Fibroblast of skin of back (primary cell): ENCODE measurements at places on chromosomes 6 and 20.

DNA sequence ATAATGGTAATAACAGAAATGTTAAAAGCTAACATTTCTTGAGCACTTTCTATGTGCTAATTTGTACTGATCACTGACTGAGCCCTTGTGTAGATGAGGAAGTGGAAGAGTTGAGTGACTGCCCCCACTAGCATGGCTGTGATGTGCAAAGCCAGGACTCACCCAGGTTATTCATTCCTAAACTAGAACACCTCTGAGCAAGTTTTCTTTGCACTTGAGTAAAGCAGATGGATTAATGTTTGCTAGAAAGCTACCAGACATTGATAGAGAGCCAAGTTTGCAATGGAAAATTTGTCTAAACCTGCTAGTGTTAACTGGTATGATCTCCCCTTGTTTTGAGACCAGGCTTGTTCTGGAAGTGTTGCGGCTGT, 467.4 kb upstream of the PLCB4 start:
- DNase-seq, result no peak

GRCh38 chr20:63124092-63124781, 91.7 kb downstream of the YTHDF1 start:
- DNase-seq, result no peak

DNA sequence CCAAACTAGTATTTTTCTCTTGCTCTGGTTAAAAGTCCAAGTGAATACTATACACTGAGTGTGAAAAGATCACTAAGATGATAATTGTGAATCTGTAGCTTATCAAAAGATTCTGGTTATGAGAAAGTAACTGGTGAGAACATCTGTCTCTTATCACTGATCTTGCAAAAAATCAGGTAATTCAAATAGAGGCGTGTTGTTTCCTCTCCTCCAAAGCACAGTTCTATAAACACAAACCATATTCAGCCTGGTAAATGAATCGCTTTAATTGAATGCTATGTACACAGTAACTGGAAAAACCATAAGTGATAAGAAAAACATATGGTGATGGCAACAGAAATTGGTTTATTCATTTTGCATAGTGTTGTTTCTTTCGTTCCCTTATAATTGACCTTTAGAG, 161.0 kb downstream of the RALGAPA2 start:
- DNase-seq, result no peak

- DNase-seq, result peak; percentile 92
These were observed 170.0 kb downstream of the HACE1 start for GRCh38 chr6:104689551-104690205.

GRCh38 chr6:35148167-35148741, 7.1 kb upstream of the TCP11 start:
- DNase-seq, result peak; percentile 93

DNA sequence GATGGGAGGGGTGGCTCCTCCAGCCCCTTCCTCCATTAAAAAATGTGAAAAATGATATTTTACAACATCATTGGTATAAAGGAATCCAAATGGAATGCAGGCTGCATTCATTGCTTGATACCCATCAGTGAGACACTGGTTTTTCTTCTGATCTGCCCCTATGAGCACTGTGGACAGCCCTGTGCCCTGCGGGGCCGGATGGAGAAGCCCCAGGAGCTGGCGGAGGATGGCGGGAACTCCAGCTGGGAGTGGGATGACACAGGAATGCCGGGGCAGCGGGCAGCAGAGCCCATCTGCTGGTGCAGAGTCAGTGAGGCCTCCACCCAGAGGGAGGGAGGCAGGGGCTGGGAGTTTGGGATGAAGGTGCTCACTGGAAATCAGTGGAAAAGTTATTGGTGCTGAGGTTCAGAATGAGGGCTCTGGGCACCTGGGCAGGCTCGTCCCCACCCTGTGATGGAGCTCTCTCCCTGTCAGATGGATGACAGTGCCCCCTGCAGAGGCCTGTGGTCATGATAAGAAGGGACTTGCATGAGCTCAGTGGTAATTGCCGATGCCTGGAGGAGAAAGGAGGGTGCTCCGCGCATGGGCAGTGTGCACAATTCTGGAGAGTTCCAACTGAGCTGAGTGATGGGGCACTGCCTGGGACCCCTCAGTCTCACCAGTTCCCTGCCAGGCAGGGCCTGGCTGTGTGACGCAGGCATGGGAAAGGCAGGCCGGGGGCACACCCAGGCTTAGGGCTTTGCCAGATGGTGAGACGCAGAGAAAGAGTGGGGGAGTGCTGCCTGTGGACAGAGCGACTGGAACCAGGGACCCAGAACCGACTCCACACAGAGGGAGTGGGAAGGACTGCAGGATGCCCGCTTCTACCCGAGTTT, 23.2 kb downstream of the CTCFL start:
- DNase-seq, result peak; percentile 87

DNA sequence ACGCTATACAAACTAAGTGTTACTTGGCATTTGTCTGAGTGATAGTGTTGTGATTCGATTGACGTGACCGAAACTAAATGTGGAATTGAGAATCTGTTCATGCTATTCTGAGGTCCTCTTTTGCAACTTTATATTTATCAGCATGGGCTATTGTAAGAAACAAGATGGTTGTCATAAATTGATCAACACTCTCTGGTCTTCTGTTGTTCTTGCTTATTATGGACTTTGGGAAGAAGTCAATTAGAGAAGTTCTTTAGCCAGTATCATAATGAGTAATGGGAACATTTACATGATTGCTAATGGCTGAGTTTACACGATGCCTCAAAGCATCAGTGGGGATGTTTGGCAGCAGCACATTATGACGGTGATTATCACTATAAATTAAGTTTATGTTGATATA, 195.0 kb downstream of the CD83 start:
- DNase-seq, result no peak

DNA sequence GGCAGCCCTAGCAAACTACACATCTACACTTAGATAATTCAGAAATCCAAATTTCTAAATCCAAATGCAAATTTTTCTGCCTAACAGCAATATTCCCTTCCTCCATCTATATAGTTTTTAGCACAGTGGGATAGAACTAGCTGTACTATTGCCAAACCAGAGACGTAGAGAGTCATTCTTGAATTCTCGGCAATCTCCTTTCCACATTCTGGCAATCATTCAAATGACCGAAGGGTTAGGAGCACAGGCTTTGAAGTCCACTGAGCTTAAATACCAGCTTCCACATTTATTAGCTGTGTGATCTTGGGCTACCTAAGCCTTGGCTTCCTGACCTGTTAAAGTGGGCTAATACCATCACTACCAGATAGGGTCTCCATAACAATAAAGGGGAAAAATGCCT, 3.1 kb upstream of the RPS12 start:
- no peak for DNase-seq

DNA sequence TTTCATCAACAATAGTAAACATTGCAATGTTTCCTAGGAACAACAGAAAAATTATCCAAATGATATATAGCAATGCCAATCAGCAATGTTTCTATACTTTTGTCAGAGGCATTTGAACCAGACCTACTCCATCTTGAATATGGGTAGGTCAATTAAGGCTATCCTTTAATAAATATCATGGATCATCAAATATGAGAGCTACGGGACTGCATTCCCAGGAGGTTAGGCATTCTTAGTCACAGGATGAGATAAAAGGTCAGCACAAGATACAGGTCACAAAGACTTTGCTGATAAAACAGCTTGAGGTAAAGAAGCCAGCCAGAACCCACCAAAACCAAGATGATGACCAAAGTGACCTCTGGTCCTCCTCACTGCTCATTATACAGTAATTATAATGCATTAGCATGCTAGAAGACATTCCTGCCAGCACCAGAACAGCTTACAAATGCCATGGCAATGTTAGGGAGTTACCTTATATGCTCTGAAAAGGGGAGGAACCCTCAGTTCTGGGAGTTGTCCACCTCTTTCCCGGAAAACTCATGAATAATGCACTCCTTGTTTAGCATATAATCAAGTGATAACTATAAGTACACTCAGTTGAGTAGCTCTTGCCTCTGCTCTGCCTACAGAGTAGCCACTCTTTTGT, 8.6 kb upstream of the SERPINB6 start:
- DNase-seq, result no peak

DNA sequence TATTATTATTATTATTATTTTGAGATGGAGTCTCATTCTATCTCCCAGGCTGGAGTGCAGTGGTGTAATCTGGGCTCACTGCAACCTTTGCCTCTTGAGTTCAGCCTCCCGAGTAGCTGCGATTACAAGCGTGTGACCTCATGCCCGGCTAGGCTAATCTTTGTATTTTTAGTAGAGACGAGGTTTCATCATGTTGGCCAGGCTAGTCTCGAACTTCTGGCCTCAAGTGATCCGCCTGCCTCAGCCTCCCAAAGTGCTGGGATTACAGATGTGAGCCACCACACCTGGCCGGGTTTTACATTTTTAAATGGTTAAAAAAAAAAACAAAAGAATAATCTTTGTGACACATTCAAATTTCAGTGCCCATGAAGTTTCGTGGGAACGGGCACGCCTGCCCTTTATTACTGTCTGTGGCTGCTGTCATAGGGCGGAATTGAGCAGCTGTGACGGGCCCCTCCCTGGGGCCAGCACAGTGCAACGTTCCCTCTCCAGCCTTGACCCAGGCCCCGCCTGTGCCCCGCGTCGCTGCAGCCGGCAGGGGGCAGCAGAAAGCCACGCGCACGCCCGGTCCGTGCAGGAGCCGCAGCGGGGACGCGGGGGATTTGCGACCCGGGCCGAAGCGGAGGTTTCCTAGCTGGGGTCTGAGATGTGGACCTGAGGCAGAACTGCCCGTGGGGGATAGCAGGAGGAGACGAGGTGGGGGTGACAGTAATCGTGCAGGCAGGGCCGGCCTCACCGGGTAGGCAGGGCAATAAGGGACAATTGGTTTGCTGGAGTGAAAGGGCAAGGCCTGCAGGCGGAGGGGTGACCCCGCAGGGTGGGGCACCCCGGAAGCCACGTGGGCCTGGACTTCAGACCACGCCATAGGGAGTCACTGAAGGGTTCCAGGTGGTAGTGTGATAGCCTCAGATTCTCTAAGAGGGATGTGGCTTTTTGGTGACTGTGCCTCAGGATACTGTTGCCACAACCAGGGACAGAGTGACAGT, 54.3 kb downstream of the SYTL3 start:
- peak; percentile 62 for DNase-seq

DNA sequence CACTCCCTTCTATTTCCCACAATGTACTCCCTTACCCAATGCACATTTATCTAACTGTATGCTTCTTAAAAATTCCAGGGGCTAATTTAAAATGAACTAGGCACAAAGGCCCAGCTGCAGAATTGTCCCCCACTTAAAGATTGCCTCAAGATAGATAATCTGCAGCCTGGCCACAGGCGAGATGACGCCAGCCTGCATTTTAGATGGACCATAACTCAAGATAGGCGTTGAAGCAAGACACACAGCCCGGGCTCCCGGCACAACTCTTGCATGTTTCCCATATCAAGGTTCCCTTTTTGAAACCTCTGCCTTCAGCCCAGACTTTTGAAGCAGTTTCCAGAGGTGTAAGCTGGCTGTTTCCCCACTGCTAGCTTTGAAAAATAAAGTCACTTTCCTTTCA, 3.2 kb upstream of the REPS1 start:
- no peak for DNase-seq

DNA sequence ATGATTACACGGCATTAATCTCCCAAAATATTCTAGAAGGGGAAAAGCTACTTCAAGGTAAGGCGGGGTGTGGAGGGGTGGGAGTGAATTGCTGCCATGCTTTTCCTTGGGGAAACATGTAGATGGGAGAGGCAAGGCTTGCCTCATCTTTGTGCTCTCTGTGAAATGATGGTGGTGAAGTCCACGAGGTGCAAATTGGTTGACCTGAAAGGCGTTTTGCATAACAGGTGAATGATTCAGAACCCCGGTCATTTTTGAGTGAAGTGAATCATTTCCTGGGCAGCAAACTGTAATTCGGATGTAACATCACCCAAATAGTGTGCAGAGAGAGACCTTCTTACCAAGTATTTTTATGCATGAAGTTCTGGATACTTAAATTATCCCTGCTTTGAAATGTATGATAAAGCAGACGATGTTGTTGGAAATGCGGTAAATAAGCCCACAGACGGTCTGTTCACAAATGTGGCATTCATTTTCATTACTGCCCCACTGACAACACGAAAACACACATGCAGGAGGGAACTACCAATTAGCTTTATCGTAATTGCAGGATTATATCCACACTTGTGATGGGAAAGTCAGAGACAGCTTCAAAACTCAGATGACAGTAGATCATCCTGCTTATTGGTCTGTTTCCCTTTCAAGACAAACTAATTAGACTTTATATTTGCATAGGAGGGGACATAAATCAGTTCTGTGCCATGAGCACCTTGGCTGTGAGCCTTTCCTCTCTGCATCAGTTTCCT, 3.0 kb downstream of the CDH4 start:
- DNase-seq, result peak; percentile 15
